ENCODE measurements at places on chromosomes 7 and 10.

GRCh38 chr7:99624484-99624883 lies 7.7 kb downstream of the ZSCAN25 start:
- peaks cover 80% of the 10 kb centered on the region for H3K36me3 ChIP-seq
- H3K4me3 ChIP-seq, result no peak overlapping the region
- no peak for DNase-seq
- H3K27me3 ChIP-seq, result no peaks in the 10 kb centered on the region

- H3K4me3 ChIP-seq, result no peak overlapping the region
- no peak overlapping the region for H3K27ac ChIP-seq
- no peaks in the 10 kb centered on the region for H3K36me3 ChIP-seq
- H3K27me3 ChIP-seq, result peaks cover 5% of the 10 kb centered on the region
- H3K4me1 ChIP-seq, result peaks cover 1% of the 10 kb centered on the region
These were observed 457.1 kb downstream of the TYW1 start for GRCh38 chr7:67453580-67454380.

DNA sequence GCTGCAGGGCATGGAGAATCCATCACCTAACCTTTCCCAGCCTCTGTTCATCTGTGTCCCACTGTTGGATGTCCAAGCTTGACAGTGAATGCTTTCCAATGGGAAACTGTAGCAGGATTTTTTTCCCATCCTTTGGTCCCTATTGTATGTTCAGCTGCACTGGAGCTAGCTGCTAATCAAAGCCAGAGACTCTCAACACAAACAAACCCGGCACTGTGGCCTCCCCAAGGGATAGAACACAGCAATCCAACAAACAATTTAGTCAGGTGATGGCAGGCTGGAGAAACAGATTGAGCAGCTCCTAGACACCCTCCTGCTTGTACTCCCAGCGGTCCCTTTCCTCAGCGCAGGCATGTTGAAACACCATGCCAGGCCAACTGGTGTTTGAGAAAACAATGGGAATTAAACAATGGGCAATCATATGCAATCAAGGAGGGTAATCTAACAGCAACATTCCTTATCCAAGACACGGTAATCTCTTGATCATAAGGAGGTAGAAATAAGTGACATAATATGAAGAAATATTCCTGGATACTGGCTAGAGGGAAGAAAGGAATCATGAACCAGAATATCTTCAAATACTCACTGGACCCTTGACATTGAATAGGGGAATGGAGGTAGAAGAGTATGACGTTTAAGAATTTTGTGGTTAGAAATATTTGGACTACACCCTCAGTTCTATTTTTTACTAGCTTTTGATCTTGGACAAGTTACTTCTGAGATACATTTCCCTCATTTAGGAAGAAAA lies 15.0 kb downstream of the PTN start:
- no peaks in the 10 kb centered on the region for H3K4me1 ChIP-seq
- no peak overlapping the region for H3K27ac ChIP-seq
- no peaks in the 10 kb centered on the region for H3K27me3 ChIP-seq
- H3K4me3 ChIP-seq, result no peak overlapping the region
- no peak for DNase-seq

- H3K4me1 ChIP-seq, result peaks cover 29% of the 10 kb centered on the region
- H3K27me3 ChIP-seq, result no peaks in the 10 kb centered on the region
- no peak for DNase-seq
- H3K27ac ChIP-seq, result peak overlapping the region; percentile 37
- peak overlapping the region; percentile 49 for H3K4me3 ChIP-seq
These were observed 4.1 kb upstream of the PBLD start for GRCh38 chr10:68336754-68337351.

DNA sequence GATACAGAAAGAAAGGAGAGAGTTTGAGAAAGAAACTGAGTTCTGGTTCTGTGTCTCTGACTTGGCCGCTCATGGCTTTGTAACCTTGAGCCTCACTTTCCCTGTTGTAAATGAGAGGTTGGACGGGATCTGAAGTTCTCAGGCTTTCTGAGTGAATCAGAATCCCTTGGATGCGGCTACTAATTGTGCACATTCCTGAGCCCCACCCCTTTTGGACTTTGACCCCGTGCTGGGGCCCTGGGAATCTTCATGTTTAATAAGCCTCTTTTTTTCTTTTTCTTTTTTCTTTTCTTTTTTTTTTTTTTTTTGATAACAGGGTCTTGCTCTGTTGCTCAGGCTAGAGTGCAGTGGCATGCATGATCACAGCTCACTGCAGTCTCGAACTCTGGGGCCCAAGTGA lies 26.9 kb downstream of the SLC25A28 start:
- H3K4me3 ChIP-seq, result no peak overlapping the region
- H3K27me3 ChIP-seq, result peaks cover 9% of the 10 kb centered on the region
- no peak for DNase-seq
- no peaks in the 10 kb centered on the region for H3K4me1 ChIP-seq
- H3K36me3 ChIP-seq, result no peaks in the 10 kb centered on the region

- no peak overlapping the region for H3K4me3 ChIP-seq
- peaks cover 4% of the 10 kb centered on the region for H3K27me3 ChIP-seq
- peaks cover 2% of the 10 kb centered on the region for H3K4me1 ChIP-seq
- no peaks in the 10 kb centered on the region for H3K36me3 ChIP-seq
These were observed 53.6 kb upstream of the DYNC1I1 start for GRCh38 chr7:95718577-95719410.

- DNase-seq, result no peak
- H3K27me3 ChIP-seq, result no peaks in the 10 kb centered on the region
- no peaks in the 10 kb centered on the region for H3K36me3 ChIP-seq
- no peak overlapping the region for H3K27ac ChIP-seq
These were observed 47.7 kb upstream of the MGAM2 start for GRCh38 chr7:142063551-142064442.

DNA sequence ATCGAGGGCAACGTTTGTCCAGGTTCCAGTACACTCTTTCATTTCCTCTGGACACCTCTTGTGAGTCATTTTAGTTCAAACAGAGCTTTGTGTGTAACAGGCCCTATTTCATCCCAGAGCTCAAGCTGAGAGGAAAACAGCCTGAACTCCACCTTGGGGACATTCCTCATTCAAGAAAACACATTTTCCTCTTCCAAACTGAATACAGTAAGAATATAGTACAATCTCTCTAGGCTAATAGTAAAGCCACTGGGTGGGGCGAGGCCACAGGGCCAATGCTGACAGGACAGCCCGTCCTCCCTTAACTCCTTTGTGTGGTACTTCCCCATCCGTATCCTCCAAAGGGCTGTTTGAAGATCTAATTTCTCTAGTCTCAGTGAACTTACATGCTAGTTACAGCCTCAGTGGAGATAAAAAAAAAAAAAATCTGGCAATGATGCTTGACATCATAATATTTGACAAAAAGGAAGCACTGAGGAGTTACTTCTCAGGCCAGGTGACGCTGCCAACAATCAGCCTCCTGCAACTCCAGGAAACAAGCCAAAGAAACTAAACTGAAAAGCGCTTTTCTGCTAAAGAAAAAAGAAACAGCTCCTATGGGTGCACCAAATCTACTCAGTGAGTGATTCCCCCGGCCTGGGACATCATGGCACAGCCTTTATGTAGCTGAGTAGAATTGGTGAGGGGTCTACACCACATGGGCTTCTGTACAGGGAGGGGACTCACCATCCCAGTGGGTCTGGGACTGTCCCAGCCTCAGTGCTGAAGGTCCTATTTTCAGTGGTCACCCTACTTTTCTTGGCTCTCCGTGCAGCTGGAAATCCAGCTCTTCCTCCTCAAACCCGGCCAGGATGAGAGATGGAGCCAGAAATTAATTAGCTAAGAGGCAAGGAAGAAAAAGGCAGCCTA lies 238.2 kb upstream of the NEBL start:
- H3K4me3 ChIP-seq, result no peak overlapping the region
- H3K27ac ChIP-seq, result no peak overlapping the region
- no peak for DNase-seq
- H3K36me3 ChIP-seq, result no peaks in the 10 kb centered on the region
- peaks cover 5% of the 10 kb centered on the region for H3K27me3 ChIP-seq

- peak overlapping the region; percentile 23 for H3K4me3 ChIP-seq
- peaks cover 83% of the 10 kb centered on the region for H3K36me3 ChIP-seq
- H3K27ac ChIP-seq, result peak overlapping the region; percentile 89
These were observed 164.3 kb downstream of the CELF2 start for GRCh38 chr10:11181978-11182377.
